ENCODE measurements at places on chromosomes 2 and 18.

- DNase-seq = no peak
Observed at GRCh38 chr2:210954386-210954907, 398.0 kb downstream of the CPS1 start.

DNA sequence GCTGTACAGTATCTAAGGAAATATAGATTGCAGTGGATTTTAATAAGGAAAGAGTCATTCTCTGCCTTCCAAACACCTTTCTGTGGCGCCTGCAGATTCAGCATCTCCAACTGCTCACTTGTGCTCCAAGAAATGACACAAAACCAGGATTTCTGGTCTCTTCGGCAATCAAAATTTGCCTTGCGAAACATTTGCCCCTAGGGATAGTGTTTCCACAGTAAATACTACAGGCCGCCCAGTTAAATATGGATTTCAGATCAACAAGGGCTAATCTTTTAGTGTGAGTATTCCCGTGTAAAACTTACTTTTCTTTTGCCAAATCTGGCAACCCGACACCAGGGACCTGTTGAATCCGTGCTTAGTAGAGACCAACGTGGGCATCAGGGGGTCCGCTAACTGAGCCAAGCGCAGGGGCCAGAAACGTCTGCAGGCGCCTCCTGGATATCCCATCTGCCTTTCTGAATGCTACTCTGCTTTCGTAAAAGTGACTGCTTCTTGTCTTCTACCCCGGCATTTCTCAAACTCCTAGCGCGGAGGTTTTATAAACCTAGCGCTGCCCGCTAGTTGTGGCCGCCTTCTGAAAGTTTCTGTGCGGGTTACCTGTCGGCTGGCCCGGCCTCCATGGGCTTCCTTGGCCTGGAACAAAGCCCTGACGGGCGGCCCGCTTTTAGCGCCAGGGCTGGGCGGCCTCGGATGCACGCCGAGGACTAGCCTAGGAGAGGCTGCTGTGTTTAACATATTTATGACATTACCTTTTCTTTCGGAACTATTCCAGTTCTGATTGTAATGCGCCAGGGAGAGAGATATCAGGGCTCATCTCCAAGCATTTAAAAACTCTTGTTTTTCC, 2.5 kb downstream of the CYP1B1 start:
- no peak for DNase-seq

GRCh38 chr2:160322320-160322719, 122.2 kb upstream of the ITGB6 start:
- no peak for DNase-seq

DNA sequence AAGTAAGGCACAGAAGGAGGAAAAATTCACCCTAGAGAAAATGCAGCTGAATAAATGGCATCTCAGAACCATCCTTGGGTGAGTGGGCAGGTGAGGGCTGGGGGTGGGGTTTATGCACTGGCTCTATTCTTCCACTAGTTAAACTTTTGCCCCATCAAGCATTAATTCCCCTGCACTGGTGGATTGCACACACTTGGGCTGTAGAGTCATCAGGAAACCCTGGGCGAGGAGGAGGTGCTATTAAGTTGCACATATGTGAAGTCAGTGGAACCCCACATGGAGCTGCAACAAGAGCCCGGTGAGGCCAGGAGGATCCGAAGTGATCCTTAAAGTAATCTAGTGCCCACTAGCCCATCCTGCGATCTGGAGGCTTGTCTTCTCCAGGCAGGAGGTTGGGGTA, 6.8 kb upstream of the DNAJB2 start:
- DNase-seq = no peak

DNA sequence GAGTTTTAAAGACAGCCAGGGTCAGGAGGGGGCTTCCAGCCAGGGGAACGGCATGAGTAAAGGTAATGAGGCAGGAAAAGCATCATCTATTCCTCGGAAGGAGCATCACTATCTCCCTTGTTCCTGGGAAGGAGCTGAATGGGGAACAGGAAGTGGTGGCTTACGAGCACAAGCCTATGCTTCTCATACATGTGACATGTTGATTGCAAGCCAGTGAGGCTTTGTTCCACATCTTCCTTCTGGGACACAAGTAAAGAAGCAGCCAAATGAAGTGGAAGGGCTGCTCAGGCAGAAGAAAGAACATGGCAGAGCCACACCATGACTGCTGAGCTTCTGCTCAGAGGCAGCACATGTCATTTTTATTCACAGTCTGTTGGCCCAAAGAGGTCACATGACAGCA, 15.1 kb upstream of the LMAN1 start:
- no peak for DNase-seq

- DNase-seq = no peak
Observed at GRCh38 chr18:21404426-21404825, 162.4 kb downstream of the GREB1L start.

- no peak for DNase-seq
Observed at GRCh38 chr18:26550998-26551694, 2.8 kb upstream of the KCTD1 start.

Data from kidney epithelial cell (primary cell).